ENCODE measurements at places on chromosomes 1 and 21.
A peak's percentile ranks its signal among the peaks of the same experiment; 100 is the strongest.

DNA sequence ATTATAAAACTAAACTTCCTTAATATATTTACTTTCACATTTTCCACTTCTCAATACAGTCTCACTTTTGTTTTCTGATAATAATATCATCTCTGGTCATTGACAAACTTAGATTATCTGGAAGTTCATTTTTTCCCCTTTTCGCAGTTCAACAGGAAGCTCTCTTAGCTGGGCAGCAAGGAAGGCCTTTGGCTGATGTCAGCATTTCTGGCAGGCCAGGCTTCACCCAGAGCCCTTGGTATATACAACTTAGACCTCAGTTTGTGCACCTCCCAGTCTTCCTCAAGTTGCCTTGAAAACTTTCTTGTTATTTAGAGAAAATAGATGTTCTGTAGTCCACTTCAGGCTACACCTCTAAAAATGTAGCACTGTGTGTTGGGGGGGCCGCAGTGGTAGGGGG is 1103.6 kb downstream of the AMY1C start:
- no peak for DNase-seq

DNA sequence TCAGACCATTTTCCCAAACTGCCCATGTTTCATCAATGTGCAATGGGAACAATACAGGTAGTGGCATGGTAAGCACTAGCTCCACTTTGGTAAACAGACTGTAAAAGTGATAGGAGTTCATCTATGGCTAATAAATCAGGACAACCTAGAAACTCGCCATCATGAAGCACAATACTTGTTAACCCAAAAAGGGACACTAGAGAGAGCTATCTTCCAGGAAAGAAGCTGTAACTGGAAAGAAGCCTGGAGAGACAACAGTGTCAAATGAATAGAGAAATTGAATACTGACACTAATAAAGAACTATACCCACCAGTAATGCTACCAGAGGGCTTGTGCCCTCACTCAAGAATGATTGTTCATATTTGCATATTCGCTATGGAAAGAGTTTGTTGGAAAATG is 164.7 kb upstream of the RGS18 start:
- peak; percentile 57 for DNase-seq

- DNase-seq: no peak
These were observed 104.1 kb downstream of the NR5A2 start for GRCh38 chr1:200131551-200132125.

DNA sequence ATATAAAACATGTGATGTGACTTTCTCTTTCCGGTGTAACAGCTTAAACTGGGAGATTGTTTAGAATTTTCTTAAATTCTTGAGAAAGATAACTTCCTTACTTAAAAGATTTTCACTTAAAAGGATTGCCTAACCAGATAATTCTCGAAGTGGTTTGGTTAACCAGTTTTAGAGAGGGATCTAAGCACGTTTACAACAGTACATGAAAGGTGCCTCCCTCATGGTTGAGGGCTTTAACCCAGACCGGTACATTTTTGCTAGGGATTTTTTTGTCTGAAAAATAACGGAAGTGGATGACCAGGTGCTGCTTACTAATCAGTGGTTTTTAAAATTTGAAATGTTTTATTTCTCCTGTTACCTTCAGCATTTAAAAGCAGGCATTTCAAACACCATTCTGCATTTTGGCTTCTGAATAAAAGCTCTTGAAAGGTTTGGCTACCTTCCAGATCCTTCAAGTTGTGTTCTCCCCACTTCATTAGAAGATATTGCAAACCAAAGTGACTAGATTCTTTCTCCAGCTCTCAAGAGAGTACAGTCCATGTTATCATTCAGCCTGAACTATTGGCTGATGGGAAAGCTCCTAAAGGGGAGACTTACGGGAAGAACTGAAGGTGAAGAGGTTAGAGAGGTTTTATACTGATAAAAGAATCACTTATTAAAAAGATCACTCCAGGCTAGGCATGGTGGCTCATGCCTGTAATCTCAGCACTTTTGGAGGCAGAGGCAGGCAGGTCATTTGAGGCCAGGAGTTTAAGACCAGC is 12.8 kb downstream of the S100PBP start:
- no peak for DNase-seq

DNA sequence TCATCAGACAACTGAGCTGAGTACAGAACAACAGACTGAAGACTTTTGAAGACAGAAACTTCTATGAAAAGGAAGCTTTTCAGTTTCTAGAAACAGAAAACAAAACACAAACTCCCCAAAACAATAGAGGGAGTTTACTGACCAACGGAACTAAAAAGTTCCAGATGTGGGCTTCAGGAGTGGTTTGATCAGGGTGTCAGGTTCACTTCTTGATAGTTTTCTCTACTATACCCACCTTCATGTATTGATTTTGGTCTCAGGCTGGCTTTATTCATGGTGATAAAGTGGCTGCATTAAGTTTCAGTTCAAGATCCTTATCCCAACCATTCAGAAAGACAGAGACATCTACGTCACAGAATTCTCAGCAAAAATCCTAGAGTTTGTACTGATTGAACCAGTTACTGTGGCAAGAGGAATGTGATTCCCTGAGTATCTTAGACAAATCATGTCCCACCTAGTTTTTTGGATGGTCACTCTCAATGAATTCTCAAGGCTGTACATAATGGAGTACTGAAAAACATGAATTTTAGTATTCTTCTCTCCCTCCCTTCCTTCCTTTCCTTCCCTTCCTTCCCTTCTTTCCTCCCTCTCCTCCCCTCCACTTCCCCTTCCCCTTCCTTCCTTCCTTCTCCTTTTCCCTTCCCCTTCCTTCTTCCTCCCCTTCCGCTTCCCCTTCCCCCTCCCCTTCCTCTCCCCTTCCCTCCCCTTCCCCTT is 680.5 kb downstream of the PTPRU start:
- no peak for DNase-seq

DNA sequence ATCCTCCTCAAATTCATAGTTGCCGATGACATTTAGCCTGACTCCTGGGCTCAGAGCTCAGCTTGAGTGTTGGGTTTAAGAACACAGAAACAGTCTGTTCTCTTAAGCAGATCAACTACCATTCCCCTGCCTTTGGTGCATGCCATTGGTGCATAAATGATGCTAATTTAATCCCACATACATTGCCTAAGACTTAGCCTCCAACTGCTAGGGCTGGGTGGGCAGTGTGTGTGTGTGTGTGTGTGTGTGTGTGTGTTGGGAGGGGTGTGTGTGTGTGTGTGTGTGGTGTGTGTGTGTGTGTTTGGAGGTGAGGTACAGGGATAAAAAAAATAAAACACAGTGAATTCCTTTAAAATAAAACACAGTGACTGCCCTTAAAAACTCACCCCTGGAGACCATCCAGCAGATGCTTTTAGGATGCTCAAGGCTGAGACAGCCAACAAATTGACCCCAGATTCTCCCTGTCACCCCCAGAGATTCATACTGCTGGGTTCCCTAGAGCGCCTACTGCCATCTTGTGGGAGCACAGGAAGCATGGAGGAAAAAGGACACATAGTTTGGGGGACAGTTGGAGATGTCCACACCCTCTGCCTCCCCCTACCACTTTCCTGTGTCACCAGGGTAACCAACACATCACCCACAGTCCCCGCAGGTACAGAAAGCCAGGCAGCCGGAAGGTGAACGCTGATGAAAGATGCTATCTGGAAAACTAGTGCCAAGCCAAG is 30.6 kb downstream of the KLHDC7A start:
- DNase-seq: no peak

DNA sequence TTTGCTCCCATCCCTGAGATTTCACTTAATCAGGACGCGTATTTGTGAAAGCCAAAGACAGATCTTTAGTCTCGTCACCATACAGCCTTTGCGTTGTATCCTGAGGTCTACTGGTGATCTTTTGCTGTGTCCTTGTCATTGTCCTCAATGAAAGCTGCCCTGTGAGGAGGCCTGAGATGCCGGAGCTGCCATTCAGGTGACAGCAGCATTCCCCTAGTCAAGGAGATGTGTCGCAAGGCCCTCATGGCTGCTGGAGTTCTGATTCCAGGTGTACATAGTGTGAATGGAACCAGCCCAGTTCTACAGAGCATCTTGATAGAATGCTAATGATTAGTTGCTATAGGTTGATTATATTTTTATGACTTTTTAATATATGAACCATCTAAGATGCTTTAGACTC is 24.1 kb downstream of the TTF2 start:
- DNase-seq: no peak
